Activated CD4-positive, alpha-beta T cell treated with anti-CD3 and anti-CD28 coated beads, Interleukin-2, amount 50 U/mL, for 48 hours (primary cell): ENCODE measurements at places on chromosomes 1 and 21.

GRCh38 chr1:199843861-199844260, 183.6 kb upstream of the NR5A2 start:
- no peak for DNase-seq

GRCh38 chr1:50369830-50370229, 53.4 kb downstream of the DMRTA2 start:
- DNase-seq = no peak

GRCh38 chr1:76919085-76919484, 51.8 kb downstream of the ST6GALNAC5 start:
- DNase-seq = no peak

DNA sequence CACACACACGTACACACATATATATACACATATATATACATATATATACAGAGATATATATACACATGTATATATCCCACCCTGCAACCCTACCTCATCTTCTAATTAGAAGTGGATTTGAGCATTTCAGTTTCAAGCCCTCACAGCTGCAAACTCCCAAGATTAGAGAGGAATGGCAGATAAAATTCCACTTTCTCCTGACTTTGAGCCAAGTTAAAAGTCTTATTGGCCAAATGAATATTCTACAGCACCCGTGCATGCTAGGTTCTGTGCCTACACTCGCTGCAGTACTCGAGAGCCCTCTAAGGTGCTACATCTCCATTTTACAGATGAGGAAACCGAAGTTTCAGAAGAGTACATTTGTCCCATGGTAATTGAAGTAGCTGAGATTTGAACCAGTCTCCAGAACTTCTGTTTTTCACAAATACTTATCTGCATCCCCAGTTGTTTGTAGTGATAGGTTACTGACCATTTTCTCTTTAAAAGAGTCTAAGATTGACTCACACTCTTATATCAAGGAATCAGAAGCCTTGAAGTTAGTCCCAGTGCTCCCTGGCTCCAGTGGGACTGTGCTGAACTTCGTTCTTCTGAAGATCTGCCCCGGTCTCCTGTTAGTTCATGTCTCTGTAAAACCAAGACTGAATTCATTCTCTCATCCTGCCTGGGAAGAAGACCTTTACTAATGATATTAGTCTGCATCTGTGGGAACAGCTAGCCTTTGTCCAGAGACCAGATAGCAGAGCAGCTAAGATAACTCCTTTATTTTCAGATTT, 292.1 kb downstream of the TM2D1 start:
- no peak for DNase-seq

GRCh38 chr1:25641931-25642573, 25.5 kb downstream of the MAN1C1 start:
- DNase-seq = no peak

DNA sequence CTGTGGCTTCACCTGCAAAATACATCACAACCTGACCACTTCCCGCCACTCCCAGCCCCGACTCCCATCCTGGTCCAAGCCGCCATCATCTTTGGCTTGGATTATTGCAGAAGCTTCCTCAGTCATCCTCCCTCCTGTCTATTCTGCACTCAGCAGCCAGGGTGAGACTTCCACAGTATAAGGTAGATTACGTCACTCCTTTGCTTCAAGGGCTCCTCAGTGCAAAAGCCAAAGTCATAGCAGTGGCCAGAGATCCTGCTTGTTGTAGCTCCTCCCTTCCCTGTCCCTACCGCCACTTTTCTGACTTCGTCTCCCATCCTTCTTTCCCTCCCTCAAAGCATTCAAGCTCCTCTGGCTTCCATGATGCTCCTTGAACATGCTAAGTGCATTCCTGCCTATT, 152.8 kb downstream of the GRIK3 start:
- no peak for DNase-seq

- DNase-seq = no peak
Observed at GRCh38 chr1:183025782-183026774, 2.9 kb downstream of the LAMC1 start.

GRCh38 chr1:18682375-18682774, 51.7 kb downstream of the PAX7 start:
- DNase-seq = no peak

DNA sequence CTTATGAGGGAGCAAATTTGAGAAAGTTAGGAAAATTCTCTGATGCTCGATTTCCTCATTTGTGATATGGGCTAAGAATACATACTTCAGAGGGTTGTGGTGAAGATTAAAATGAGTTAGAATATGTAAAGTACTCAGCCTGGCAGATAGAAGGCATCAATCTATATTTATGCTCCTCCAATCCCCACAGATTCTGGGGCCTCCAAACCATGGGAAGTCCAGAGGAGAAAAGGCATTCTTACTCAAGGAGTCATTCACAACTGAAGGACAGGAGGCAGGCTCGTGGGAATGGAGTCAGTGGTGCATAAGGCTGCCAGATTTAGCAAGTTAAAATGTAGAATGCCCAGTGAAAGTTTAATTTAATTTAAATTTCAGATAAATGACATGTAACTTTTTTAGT, 330.0 kb upstream of the POU3F1 start:
- no peak for DNase-seq

GRCh38 chr1:54275349-54275748, 75.4 kb downstream of the MRPL37 start:
- DNase-seq = no peak

- no peak for DNase-seq
Observed at GRCh38 chr21:32576011-32576410, 9.3 kb downstream of the TCP10L start.

GRCh38 chr21:29308456-29308783, 9.7 kb downstream of the BACH1 start:
- no peak for DNase-seq

DNA sequence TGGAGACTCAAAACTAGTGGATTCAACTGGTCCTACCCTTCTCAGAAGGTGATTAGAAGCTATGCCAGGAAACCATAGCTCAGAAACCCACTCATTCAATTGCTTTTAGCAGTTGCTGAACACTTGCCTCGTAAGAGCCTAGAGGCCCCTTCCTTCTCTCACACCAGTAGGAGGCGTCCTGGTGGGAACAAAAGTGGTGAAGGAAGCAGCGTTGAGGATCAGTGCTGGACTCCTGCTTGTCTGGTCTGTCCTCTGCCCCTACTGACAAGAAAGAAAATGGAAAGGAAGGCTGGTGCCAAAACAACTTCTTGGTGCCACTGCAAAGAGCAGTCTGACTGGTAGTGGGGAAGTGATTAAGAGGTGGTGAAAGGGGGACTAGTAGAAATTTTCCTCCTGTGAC, 269.7 kb downstream of the LMO4 start:
- DNase-seq = no peak

DNA sequence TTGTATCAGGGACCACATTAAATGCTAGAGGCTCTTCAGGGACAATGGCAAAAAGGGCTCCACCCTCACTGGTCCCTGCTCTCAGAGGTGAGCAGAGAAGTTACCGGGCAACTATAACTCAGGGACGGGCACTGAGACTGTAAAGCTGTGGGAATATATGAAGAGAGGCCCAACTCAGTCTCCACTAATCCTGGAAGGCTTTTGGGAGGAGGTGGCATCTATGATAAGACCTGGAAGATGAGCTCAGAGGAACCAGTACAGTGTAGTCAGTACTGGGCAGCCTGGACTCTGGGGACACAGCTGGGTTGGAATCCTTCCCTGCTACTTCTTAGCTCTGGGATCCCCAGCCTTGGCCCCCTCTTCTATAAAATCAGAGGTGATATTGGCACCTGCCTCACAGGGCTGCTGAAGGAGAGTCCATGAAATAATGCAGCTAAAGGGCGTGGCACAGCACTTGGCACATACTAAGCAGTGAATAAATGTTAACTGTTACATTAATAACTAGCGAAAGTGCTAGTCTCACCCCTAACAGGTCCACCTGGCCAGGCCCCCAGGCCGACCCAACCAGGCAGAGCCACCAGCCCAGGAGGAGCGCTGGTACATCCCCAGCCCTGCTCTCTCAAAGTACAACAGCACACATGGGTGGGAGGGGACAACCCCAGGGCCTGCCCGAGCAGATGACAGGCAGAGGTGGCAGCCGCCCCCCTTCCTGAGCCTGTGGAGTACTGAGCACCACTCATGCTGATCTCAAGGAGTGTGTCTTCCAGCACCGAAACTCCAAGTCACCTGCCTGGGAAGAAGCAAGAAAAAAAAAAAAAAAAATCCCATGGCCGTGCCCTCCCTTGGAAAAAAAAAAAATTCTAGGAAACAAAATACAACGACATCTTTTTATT, 62.7 kb downstream of the CASZ1 start:
- peak; percentile 63 for DNase-seq

DNA sequence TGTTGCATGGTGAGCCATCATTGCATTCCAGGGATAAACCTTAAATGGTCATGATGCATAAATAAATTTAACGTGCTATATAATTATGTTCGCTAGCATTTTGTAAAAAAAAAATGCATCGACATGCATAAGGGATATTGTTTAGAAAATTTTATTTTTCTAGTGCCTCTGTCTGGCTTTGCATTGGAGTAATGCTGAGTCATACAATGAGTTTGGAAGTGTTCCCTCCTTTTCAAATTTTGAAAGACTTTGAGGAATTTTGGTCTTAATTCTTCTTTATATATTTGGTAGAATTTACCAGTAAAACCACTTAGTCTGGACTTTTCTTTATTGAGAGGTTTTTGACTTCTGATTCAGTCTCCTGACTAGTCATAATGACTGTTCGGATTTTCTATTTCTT, 4.9 kb downstream of the MNDA start:
- no peak for DNase-seq

GRCh38 chr1:221669441-221669840, 72.4 kb downstream of the DUSP10 start:
- no peak for DNase-seq

- DNase-seq = no peak
Observed at GRCh38 chr21:45934554-45934953, 47.0 kb upstream of the COL6A1 start.

- no peak for DNase-seq
Observed at GRCh38 chr1:231162970-231163829, 1.3 kb downstream of the TRIM67 start.

DNA sequence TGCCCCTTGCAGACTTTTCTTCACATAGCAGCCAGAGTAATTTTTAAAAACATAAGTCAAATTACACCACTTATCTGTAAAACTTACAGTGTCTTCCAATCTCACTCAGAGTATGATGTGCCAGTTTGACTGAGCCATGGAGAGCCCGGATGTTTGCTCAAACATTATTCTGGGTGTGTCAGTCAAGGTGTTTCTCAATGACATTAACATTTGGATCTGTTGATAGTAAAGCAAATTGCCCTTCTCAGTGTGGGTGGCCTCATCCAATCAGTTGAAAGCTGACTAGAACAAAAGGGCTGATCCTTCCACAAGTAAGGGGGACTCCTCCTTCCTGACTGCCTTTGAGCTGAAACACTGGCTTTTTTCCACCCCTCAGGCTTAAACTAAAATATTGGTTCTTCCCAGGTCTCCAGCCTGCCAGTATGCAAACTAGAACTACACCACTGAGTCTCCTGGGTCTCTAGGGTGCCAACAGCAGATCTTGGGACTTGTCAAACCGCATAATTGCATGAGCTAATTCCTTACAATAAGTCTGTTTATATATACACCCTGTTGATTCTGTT, 157.9 kb upstream of the CTTNBP2NL start:
- DNase-seq = no peak

GRCh38 chr1:205440121-205440475, 15.7 kb downstream of the BLACAT1 start:
- no peak for DNase-seq

DNA sequence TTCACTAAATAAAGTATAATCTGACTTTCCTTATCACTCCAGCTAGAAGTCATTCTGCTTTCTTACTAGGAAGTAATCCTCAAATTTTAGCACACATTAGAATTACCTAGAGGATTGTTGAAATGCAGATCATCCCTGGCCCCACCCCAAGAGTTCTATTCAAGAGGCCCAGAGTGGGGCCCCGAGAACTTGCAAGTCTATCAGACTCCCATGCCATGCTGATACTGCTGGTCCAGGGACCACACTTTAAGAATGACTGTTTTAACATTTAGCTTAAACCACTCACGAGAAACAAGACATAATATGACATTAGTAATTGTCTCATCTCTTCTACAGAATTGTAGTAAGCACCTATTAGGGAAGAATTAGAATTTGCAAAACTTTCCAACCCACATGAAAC, 7.7 kb upstream of the SYNJ1 start:
- DNase-seq = peak; percentile 51
